ENCODE measurements at places on chromosomes 2 and 18.
A peak's percentile ranks its signal among the peaks of the same experiment; 100 is the strongest.

DNA sequence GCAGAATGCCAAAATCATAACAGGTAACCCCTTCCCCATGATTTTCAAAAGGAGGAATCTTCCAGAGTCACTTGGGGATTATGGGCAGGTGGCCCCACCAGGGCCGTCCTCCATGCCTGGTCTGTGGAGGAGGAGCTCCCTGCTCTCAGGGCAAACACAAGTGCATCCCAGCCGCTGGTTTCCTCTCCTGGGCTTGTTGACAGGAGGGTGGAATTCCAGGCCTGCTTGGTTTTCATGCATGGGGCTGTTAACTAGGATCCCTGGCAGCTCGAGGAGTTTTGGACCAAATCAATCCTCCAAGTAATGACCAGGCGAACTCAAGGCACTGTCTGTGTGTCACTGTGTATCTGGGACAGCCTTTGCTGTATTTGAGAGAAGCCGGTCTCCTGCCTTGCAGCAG is 45.3 kb downstream of the FOSL2 start:
- DNase-seq = no peak

GRCh38 chr18:71673954-71674353 is 870.2 kb downstream of the CBLN2 start:
- no peak for DNase-seq

DNA sequence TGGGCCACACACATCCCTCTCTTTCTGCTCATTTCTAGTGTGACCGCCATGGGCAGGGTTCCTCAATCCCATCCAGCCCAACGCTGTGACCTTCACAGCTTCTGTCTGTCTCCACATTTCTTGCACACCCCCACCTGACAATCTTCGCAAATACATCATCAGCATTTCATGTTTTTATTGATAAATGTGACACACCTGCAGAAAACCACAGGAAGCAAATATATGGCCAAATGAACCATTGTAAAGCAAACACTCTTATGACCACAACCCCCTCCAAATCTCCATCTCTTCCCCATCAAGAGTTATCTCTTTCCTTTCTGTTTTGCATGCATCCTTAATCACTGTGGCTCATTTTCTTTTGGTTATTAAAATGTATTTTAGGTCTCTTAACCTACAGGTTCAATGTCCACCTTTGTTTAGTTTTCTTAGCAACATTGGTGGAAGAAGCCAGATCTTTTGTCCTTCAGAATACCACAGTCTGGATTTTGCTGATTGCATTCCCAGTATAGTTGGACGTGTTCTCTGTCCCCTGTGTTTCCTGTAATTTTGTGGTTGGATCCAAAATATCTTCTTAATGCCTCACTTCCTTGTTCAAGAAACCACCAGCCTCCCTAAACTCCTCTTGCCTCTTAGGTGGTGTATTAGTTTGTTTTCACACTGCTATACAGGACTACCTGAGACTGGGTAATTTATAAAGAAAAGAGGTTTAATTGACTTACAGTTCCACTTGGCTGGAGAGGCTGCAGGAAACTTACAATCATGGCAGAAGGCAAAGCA is 9.8 kb upstream of the NCK2 start:
- DNase-seq = peak; percentile 71

DNA sequence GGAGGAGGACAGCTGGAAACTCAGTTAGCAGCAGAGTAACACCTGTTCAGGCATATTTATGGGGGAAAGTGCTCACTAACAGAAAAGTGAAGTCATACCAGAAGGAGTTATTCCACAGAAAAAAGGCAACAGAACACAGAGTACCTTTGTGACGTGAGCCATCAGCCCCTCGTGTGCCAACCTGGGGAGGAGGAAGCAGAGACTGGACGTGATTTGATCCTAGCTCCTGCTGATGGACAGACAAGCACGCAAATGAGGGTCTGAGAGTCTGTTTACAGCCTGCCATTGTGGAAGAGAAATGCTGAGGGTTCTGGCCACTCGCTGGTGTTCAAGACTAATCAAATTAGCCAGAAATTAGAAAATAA is 120.7 kb downstream of the ZNF521 start:
- DNase-seq = no peak

DNA sequence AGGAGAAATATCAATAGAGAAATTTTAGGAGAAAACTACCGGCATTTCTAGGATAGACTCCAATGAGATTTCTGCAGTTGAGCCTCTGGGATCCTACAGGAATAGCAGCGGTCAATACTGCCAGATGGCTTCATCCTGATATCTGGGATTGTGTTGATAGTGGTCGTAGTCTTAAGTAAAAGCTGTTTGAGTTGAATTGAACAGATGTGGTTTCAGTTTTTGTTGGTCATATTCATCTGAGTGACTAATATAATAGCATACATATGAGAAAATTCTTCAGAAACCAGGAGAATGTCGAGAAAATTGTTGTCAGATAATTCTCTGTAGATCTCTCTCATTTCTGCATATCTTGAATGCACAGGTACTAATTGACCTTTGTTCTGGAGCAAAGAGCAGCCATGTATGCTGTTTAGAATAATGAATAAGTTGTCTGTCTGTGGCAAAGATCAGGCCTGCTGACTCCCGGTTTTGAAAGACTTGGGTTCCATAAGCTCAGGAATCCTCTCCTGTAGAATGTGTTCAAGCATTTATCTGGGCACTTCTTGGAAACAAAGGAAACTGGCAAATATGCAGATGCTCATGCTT is 288.1 kb downstream of the TMX3 start:
- peak; percentile 9 for DNase-seq

GRCh38 chr2:104867813-104868504 is 14.0 kb downstream of the POU3F3 start:
- no peak for DNase-seq

- no peak for DNase-seq
These were observed 15.2 kb downstream of the SP100 start for GRCh38 chr2:230430957-230431910.

DNA sequence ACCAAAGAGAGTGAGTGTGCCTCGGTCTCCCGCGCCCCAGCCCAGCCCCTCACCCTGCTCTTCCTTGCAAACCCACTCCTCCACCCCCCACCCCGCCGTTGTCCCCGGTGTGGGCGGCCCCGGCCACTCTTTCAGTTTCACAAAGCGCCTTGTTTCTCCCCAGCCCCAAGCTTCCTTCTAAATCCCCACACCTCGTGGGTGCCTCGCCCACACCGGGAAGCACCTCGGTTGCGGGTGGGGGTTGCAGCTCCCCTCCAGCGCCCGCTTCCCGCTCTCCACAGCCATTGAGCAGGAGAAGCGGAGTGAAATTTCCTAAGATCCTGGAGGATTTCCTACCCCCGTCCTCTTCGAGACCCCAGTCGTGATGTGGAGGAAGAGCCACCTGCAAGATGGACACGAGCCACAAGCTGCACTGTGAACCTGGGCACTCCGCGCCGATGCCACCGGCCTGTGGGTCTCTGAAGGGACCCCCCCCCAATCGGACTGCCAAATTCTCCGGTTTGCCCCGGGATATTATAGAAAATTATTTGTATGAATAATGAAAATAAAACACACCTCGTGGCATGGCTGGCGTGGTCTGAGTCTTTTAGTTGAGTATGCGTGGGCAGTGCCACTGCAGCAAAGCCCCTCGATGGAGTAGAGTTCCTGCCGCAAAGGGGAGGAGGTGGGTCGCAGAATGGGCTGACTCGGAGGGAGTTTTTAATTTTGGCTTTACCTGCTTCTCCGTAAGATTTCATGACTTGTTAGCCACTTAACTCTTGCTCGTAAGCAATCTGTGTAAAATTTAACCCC is 848 bp downstream of the TMSB10 start:
- peak; percentile 21 for DNase-seq

DNA sequence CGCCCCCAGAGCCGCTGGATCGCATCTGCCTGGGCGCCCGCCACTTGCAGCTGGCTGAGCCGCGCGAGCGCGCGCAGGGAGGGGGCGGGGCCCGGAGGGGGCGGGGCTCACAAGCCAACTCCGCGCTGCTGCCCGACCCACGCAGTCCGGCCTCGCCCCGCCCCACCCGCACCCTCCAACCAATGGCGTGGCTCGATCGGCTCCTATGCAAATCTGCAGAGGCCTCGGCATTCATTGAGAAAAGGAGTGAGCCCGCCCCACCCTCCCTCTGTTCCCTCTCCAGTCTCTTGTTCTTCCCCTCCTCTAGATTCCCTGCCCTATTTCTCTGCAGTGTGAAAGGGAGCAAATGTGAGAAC is at the start of gene ALK:
ALK (minus strand) TSS at position 27 of the 356 bp plus-strand sequence. CDS start 927 bp downstream, outside the sequence.
- peak; percentile 95 for DNase-seq

DNA sequence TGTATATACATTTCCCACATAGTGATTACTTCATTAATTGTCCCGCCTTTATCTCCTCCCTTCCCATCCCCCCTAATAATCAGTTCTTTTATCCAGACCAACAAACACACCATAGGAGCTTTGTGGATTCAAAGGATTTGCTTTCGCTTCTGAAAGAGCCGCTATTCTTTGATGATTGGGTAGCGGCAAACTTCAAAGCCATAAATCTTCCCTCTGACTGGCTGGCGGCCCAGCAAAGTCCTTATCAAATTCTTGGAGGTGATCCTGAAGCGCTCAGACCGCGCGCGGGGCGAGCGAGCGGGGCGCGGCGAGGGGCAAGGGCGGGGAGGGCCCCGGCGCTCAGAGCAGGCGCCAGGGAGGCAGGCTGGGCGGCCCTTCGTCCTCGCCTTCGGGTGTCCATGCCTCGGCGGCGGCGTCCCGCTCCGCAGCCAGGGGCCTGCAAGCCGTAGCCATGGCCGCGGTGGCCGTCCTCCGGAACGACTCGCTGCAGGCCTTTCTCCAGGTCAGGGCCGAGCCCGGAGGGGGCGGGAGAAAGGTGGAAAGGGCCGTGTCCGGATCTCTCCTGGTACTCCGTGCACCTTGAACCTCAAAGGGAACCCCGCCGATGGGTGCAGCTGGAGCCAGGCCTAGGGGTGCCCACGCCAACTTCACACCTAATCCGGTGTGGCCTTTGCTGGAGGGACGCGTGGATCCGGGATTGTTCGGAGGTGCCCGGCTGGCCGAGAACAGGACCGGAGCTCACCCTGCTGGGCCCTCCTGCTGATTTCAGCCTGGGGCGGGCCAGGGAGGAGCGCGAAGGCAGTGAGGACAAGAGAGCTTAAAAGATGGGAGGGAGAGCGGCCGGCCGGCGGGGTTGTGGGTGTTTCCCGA is at the start of gene SP5:
SP5 (plus strand) TSS at position 276 of the 870 bp plus-strand sequence; CDS start at position 452, 176 bp downstream.
- DNase-seq = peak; percentile 67

GRCh38 chr2:54059986-54060385 is 55.4 kb upstream of the ACYP2 start:
- DNase-seq = peak; percentile 29

GRCh38 chr2:58595714-58596113 is 354.6 kb upstream of the FANCL start:
- DNase-seq = no peak

- no peak for DNase-seq
These were observed 1.3 kb downstream of the RAB10 start for GRCh38 chr2:26035090-26035743.

- no peak for DNase-seq
These were observed 436.8 kb downstream of the TGIF1 start for GRCh38 chr18:3886575-3887322.
